ENCODE measurements at places on chromosomes 5 and 9.

DNA sequence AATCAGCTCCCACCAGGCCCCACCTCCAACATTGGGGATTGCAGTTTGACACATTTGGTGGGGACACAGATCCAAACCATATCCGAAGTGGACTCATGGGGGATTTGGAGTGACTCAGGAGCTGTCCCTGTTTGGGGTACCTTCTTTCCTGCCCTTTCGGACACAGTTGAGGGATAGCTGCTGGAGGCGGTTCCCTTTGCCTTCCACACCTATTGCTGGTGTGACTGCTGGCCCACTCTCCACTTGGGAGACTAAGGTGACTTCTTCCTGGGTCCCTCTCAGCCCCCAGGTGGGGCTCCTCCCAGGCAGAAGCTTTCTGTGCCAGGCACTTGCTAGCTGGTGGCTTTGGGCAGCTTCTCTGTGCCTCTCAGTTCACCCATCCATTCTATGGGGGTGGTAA, 26.6 kb downstream of the LAMC3 start:
- no peaks in the 10 kb centered on the region for H3K36me3 ChIP-seq
- no peak for DNase-seq
- no peak overlapping the region for H3K27ac ChIP-seq
- H3K27me3 ChIP-seq = peaks cover 2% of the 10 kb centered on the region
- no peak overlapping the region for H3K4me3 ChIP-seq

- H3K4me3 ChIP-seq = no peak overlapping the region
- no peak overlapping the region for H3K27ac ChIP-seq
Observed at GRCh38 chr5:110070836-110071235, 381.1 kb downstream of the MAN2A1 start.

DNA sequence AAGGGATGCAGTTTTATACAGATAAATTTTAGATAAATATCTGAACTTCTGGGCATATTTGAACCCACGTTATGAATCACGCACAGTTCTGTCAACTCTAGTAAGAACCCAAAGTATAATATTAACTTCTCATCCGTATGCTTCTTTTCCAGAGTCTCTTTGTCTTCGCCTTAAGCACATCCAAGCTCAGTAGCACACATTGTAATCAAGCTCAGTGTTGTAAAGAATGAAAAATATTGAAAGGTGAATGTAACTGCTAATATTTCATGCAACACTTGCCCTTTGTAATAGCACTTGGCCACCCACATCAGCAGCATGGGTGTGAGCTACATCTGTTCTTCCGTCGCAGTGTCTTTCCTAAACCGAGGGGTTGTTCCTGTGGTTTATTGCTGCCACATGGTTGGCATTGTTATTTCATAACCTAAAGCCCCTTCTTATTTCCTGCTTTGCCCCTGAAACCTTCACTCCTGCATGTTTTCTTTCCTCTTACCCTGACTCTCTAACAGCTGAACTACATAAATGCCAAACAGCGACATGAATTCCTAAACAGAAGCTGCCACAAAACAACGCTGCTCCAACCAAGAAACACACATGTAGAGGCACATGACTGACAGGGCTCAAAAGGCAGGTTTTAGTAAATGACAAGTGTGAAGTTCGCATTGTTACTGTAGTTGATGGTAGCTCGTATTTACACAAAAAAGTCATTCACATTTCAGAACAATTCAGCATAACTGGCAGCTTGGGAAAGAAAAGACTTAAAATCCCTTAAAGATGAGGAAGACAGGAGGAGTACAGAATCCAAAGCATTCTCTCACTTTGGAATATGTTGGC, 190.1 kb upstream of the MEF2C start:
- H3K4me3 ChIP-seq = no peak overlapping the region
- H3K27ac ChIP-seq = no peak overlapping the region
- no peaks in the 10 kb centered on the region for H3K36me3 ChIP-seq
- no peaks in the 10 kb centered on the region for H3K4me1 ChIP-seq

DNA sequence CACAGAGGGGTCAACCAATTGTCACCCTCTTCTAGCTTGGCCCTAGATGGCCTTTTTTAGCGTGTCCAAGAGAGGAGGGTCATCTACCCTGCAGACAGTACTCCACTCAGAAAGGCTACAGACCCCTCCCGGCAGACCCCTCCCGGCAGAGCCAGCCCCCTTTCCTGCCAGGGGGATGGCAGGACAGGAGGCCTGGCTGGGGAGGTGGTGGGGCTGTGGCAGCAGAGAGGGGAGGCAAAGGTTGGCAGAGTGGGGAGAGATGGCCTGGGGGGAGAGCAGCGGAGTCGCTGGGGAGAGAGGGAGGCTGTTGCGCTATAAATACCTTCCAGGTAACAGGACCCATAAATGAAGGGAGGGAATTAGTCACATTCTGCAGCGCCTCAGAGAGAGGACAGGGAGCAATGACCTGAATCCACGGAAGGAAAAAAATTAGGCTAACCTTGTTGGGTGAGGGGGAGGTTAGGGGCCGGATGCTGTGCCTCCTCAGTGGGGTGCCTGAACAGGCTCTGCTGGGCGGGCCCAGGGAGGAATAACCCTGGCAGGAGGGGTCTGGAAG, 32.9 kb upstream of the PSD2 start:
- H3K4me3 ChIP-seq = no peak overlapping the region
- H3K27me3 ChIP-seq = peaks cover 29% of the 10 kb centered on the region
- no peak for DNase-seq
- H3K36me3 ChIP-seq = no peaks in the 10 kb centered on the region
- H3K4me1 ChIP-seq = peaks cover 19% of the 10 kb centered on the region
- no peak overlapping the region for H3K27ac ChIP-seq

All from CD4-positive, alpha-beta T cell (primary cell).